CD4-positive, alpha-beta memory T cell (primary cell): ENCODE measurements at places on chromosomes 11 and 22.
A peak's percentile ranks its signal among the peaks of the same experiment; 100 is the strongest.

GRCh38 chr11:117606211-117606610 is 190.8 kb downstream of the DSCAML1 start:
- H3K4me1 ChIP-seq, result peaks cover 11% of the 10 kb centered on the region
- no peak for DNase-seq
- no peaks in the 10 kb centered on the region for H3K36me3 ChIP-seq
- no peaks in the 10 kb centered on the region for H3K27me3 ChIP-seq
- H3K27ac ChIP-seq, result no peak overlapping the region

- no peak overlapping the region for H3K27ac ChIP-seq
- no peak overlapping the region for H3K4me3 ChIP-seq
- peaks cover 16% of the 10 kb centered on the region for H3K4me1 ChIP-seq
- DNase-seq, result no peak
- H3K36me3 ChIP-seq, result no peaks in the 10 kb centered on the region
Observed at GRCh38 chr22:39652990-39653786, 82.6 kb downstream of the CACNA1I start.

- peaks cover 6% of the 10 kb centered on the region for H3K4me1 ChIP-seq
- no peak overlapping the region for H3K4me3 ChIP-seq
- no peaks in the 10 kb centered on the region for H3K27me3 ChIP-seq
Observed at GRCh38 chr11:65487467-65488272, 11.2 kb upstream of the MALAT1 start.

- no peaks in the 10 kb centered on the region for H3K4me1 ChIP-seq
- H3K4me3 ChIP-seq, result no peak overlapping the region
- DNase-seq, result no peak
- H3K36me3 ChIP-seq, result no peaks in the 10 kb centered on the region
- no peak overlapping the region for H3K27ac ChIP-seq
Observed at GRCh38 chr11:120218695-120219033, 7.8 kb downstream of the OAF start.

DNA sequence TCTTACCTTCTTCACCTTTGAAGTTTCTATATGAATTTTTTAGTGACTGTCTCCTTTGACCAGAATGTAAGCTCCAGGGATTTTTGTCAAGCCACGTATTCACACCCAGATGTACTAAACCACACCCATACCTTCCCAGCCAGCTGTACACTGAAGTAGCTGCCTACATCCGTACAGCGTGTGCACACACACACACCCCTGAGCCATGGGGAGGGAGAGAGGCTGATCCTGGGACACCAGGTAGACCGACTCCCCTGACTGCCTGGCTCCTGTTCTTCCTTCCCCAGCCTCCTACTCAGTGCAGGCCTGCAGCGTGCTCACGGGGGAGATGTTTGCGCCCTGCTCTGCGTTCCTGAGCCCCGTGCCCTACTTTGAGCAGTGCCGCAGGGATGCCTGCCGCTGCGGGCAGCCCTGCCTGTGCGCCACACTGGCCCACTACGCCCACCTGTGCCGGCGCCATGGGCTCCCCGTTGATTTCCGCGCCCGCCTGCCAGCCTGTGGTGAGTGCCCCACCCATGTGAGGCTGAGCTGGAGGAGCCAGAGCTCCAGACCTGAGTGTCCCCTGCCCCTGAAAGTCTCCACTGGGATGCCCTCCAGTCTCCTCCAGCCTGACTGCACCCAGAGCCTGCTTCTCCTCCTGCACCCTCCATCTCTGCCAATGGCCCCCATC is 25.9 kb downstream of the OTOG start:
- H3K27me3 ChIP-seq, result no peaks in the 10 kb centered on the region
- H3K4me3 ChIP-seq, result no peak overlapping the region
- H3K36me3 ChIP-seq, result no peaks in the 10 kb centered on the region
- H3K27ac ChIP-seq, result no peak overlapping the region
- no peak for DNase-seq

GRCh38 chr11:15016200-15016599 is 44.0 kb upstream of the CALCA start:
- no peaks in the 10 kb centered on the region for H3K4me1 ChIP-seq
- no peak overlapping the region for H3K27ac ChIP-seq
- no peak overlapping the region for H3K4me3 ChIP-seq
- no peaks in the 10 kb centered on the region for H3K27me3 ChIP-seq

- H3K36me3 ChIP-seq, result no peaks in the 10 kb centered on the region
- H3K4me1 ChIP-seq, result no peaks in the 10 kb centered on the region
- DNase-seq, result no peak
- no peak overlapping the region for H3K27ac ChIP-seq
Observed at GRCh38 chr11:45745065-45745811, 59.7 kb upstream of the SLC35C1 start.

- H3K27me3 ChIP-seq, result no peaks in the 10 kb centered on the region
- H3K36me3 ChIP-seq, result no peaks in the 10 kb centered on the region
- no peak overlapping the region for H3K4me3 ChIP-seq
- H3K27ac ChIP-seq, result no peak overlapping the region
- no peak for DNase-seq
Observed at GRCh38 chr11:64753019-64753379, 6.8 kb downstream of the PYGM start.

DNA sequence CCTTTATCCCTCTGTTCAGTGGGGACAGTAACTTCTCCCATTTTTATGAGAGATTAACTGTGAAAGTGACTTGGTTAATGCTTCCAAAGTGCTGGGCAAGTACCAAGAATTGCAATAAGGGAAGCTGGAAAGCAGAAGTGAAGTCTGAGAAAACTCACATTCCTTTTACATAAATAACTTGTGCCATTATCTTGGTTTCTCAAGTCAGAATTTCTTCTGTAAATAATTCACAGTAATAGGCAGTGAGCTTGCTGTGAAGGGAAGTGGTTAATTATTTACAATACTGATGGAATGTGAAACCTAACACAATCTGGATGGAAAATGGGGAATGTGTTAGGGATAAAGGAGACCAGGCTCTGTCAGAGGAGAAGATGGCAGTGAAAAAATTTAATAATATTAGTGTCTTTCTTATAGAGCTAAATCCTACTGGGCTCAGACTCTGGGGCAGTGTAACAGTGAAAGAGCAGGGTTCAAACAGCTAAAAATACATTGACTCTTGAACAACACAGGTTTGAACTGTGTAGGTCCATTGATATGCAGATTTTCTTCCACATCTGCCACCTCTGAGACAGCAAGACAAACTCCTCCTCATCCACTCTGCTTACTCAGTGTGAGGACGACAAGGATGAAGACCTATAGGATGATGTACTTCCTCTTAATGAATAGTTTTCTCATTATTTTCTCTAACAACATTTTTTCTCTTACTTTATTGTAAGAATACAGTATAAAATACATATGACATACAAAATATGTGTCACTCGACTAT is 251.5 kb upstream of the ISX start:
- no peak overlapping the region for H3K4me3 ChIP-seq
- no peaks in the 10 kb centered on the region for H3K27me3 ChIP-seq
- no peaks in the 10 kb centered on the region for H3K4me1 ChIP-seq

DNA sequence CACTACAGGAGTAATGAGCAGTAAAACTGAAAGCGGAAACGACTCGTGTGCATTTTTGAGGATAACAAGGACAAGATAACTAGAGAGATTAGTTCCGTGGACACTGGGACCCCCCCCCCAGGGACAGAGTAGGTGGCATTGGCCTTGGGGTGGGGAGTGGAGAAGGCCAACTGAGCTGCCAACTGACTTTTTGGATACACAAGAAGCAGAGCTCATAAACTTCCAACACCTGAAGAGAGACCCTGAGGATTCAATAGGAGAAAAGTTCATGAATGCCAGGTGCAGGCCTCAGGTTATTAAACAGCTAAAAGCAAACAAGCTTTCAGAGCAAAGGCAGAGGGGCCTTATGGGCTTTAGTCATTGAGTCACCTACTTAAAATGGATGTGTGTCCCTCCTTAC is 17.6 kb upstream of the PRSS23 start:
- DNase-seq, result no peak

DNA sequence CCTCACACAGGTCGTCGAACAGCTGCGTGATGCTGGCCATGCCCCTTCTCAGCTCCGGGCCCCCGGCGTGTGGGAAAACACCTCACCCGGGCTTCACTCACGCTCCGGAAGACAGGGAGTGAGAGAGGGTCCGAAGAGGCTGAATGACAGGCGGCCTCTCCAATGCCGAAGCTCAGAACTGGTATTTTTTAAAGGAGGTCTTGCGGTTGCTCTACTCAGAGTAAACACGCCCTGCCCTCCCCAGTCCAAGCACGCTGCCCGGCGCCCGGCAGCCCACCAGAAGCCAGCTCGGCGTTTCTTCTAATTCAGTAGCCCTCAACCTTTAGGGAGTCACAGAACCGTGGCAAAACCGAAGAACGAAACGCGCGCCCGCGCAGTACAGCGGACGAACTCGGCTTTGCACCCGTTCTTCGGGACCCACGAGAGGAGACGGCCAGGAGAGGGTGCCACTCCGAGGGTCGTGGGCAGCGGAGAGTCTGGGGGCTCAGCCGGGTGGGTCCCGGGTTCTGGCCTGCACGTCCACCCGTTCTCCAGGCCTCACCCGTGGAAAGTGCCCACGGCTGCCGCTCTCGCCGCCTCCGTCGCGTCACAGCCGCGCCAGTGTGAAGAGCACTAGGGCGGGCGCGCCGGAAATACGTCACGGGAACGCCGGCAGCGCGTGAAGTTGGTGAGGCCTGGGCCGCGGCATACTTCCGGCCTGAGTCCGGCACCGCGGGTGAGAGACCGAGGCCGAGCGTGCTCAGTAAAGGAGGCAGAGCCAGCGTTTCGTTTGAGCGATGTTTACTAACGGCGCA is at the start of gene TUBGCP6:
TUBGCP6 (minus strand) TSS at position 604 of the 794 bp plus-strand sequence; CDS start at position 40, 564 bp downstream.
- H3K27me3 ChIP-seq, result no peaks in the 10 kb centered on the region
- peaks cover 27% of the 10 kb centered on the region for H3K36me3 ChIP-seq
- DNase-seq, result peak; percentile 91
- peak within 1 kb of the TSS; percentile 98 for H3K27ac ChIP-seq

- no peaks in the 10 kb centered on the region for H3K36me3 ChIP-seq
- no peak overlapping the region for H3K4me3 ChIP-seq
- H3K27me3 ChIP-seq, result no peaks in the 10 kb centered on the region
Observed at GRCh38 chr22:50008151-50009040, 4.2 kb downstream of the IL17REL start.
